ENCODE measurements at places on chromosomes 7 and 10.

DNA sequence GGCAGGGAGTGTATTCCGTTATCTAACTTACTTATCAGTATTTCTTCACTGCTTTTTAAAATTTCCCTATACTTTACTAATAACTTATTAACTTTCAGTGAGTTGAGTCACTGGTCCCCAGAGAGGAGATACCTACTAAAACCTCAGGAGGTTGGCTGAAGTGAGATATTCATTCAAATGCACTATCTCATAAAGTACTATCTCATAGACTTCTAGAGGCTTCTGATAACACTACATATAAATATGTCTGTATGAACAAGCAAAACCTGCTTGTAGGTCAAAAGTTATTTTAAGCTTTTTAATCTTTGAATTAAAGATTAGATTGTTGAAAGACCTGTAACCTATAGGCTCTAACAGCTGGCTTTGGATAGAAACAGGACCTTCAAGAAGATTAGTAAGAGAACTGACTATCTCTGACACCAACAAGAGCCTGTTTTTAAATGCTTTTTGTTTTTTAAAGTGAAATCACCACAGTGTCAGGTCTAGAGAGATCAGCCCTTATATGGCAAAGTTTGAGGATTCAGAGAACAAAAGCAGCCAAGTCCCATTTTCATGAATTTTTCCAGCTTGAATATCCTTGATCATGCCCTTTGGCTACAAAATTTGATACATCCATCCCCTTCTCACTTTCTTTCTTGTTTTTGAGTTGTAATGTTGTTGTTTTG lies 242.2 kb downstream of the ARL4A start:
- DNase-seq: no peak

GRCh38 chr10:129055986-129056385 lies 411.1 kb upstream of the MGMT start:
- DNase-seq: no peak

GRCh38 chr10:130968964-130969363 lies 342.6 kb downstream of the TCERG1L start:
- no peak for DNase-seq

DNA sequence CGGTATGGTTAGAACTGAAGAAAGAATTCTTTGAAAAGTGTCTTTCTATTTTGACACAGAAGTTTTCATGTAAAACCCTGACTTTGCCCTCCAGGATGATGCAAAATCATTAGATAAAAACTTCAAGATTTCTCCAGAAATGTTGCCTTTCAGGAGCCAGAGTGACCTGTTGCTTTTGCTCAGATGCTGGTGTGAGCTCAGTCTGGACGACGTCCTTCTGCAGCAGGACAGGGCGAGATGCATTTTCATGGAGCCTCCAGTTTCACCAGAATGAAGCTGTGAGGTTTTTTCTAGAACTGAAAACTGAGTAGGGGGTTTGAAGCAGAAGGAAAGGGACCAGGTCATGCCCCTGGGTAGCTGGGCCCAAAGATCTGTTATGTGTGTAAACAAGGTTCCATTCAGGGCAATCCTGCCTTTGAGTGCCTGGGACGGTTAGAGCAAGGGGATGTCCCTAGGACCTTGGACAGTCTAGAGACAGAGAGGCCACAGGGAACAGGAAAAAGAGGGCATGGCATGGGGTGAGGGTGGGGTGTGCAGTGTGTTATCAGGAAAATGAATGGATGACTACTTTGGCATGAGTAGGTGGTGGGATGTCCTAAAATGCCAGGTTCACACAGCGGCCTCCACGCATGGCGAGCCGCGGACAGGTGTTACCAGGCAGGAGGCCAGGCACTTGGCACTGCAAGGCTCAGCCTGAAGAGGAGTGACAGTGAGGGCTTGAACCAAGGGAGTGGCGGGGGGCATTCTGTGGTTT lies 356.3 kb downstream of the CXCL12 start:
- DNase-seq: no peak
